ENCODE measurements at places on chromosomes 2 and 18. TPM values are rescaled to one million over a fixed set of nuclear protein-coding genes. Genes with fewer than 3 reads are reported as not detected.
A peak's percentile ranks its signal among the peaks of the same experiment; 100 is the strongest.

FLACC1 gene
- total RNA-seq = 0.98 TPM

DNA sequence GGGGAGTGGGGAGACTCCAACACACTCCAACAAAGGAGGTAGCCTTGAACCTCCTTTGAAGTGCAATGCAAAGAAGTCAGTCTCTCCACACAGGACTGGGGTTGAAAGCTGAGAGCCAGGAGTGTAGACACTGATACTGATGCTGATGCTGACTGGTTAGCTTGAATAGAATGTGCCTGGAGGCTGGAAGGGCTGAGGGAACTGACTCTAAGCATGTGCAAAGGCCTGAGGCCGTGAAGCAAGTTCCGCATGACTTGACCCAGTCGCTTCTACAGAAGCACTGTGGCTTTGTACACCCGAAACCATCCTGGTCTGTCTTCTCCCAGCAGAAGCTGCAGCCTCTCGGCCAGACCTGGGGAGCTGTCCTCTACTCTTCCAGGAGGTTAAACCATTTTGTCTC, 10.4 kb downstream of the FOXI3 start:
- H3K27ac ChIP-seq = no peak overlapping the region
- H3K27me3 ChIP-seq = peaks cover 28% of the 10 kb centered on the region
- H3K36me3 ChIP-seq = no peaks in the 10 kb centered on the region
- H3K4me3 ChIP-seq = no peak overlapping the region
- H3K4me1 ChIP-seq = no peaks in the 10 kb centered on the region
- DNase-seq = no peak

DNA sequence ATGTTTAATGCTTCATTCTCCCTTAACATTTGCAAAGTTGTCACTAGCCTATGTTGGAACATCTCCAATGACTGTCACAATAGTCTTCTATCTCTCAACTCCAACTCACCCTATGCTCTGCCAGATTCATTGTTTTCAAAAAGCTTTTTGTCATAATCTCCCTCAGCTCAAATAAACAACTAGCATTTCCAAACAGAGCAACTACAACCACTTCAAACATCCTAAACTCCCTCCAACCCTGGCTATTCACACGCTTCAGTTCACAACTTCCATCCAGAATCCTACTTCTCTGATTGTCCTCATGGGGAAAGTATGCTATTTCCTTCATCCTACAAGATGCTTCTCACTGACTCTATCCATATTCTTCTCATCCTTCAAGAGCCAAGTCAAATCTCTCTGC, 139.2 kb upstream of the VRK2 start:
- no peak for DNase-seq
- no peak overlapping the region for H3K4me3 ChIP-seq
- peaks cover 11% of the 10 kb centered on the region for H3K36me3 ChIP-seq
- H3K27me3 ChIP-seq = no peaks in the 10 kb centered on the region
- H3K4me1 ChIP-seq = peaks cover 24% of the 10 kb centered on the region
- H3K27ac ChIP-seq = peak overlapping the region; percentile 38

DNA sequence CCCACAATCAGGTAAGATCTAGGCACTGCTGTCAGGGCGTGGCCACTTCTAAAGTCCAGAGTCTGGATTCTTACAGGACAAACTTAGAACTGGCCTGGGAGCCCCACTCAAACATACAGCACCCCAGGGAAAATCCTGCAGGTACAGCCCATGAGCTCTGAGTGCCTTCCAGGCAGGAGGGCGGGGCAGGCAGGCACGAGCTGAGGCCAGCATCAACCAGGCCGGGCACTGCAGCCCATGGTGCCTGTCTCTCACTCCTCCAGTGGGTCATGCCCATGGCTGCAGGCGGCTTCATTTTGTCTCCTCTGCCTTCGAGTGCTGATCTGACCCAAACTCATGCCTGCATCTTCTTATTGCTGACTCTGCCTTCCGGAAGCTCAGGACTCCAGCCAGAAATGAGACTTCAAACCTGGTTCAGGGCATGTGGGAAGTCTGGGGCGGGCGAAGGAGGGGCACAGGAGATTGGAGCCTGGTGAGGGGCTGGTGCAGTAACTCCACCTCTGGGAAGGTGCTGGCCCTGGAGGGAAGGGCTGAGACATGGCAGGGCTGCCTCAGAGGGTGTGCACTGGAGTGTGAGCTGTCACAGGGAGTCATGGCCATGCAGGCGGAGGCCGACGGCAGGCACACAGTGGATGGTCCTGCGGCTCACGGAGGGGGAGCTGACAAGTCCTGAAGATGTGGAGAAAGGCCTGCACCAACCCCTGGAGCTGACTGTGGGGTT, 40.5 kb downstream of the HS6ST1 start:
- peaks cover 12% of the 10 kb centered on the region for H3K36me3 ChIP-seq
- DNase-seq = no peak
- no peak overlapping the region for H3K4me3 ChIP-seq
- H3K27me3 ChIP-seq = no peaks in the 10 kb centered on the region
- H3K4me1 ChIP-seq = peaks cover 11% of the 10 kb centered on the region

GRCh38 chr2:31235504-31235902, 1.6 kb downstream of the EHD3 start:
- peaks cover 19% of the 10 kb centered on the region for H3K27me3 ChIP-seq
- no peak overlapping the region for H3K27ac ChIP-seq
- no peak for DNase-seq
- H3K4me1 ChIP-seq = peaks cover 12% of the 10 kb centered on the region
- H3K36me3 ChIP-seq = no peaks in the 10 kb centered on the region

SH3RF3 gene
- total RNA-seq = 0.06 TPM

GRCh38 chr2:164810843-164811242, 30.8 kb downstream of the COBLL1 start:
- DNase-seq = no peak
- H3K4me1 ChIP-seq = no peaks in the 10 kb centered on the region
- no peak overlapping the region for H3K4me3 ChIP-seq
- no peaks in the 10 kb centered on the region for H3K36me3 ChIP-seq
- no peak overlapping the region for H3K27ac ChIP-seq

ZNF385B gene
- not detected for total RNA-seq

DNA sequence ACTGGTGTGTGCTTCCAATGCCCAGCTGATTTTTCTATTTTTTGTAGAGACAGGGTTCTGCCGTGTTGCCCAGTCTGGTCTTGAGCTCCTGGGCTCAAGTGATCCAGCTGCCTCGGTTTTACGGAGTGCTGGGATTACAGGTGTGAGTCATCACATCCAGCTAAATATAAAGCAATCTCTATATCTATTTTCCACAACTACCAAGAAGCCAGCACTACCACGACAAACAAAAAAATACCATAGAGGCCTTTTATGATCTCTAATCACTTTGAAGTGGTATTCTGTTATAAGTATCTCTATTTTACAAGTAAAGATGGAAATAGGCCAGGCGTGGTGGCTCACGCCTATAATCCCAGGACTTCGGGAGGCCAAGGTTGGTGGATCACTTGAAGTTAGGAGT, 34.7 kb downstream of the C2orf74 start:
- H3K27me3 ChIP-seq = no peaks in the 10 kb centered on the region
- peaks cover 29% of the 10 kb centered on the region for H3K36me3 ChIP-seq
- no peak overlapping the region for H3K4me3 ChIP-seq
- H3K27ac ChIP-seq = no peak overlapping the region
- peaks cover 10% of the 10 kb centered on the region for H3K4me1 ChIP-seq
- no peak for DNase-seq

DNA sequence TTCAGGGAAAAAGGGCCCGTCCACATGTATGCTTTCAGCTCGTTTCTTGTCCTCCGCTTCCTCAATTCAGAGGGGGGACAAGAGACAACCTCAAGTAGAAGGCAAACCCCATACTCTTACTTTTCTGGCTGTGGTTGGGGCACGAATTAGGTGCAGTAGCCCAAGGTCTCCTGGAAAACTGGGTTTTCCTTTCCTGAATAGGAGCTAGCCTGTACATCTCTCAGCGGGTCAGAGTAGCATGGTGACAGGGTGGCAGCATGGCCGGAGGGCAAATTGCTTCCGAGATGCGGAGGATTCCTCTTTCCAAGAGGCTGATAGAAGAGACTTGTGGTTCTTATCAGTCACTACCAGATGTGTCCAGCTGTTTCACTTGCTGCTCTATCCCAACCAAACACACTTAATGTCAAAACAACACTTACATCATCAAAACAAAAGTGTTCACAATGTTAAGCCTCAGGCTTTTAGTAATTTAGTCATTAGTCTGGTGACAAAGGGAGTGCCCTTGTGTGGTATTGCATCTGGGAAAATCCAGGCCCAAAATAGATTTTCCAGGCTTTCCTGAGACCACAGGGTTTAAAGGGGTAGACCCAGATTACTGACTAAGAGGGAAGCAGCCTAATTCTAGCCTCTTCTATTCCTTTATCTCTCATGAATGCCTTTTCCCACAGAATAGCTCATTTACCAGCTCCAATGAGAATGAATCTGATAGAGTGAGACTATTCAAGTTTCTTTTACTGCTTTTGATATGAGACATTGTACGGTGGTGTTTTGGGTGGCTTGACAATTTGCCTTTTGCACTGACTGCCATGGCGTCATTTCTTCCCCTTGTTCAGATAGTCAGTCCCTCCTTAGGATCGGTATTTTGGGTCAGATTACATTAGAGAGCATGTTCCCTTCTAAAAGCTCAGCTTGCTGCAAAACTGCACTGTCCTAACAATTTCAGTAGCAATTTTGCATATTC, 162.0 kb downstream of the LTBP1 start:
- peaks cover 10% of the 10 kb centered on the region for H3K27me3 ChIP-seq
- H3K4me1 ChIP-seq = no peaks in the 10 kb centered on the region
- H3K36me3 ChIP-seq = no peaks in the 10 kb centered on the region
- no peak overlapping the region for H3K4me3 ChIP-seq
- H3K27ac ChIP-seq = no peak overlapping the region
- no peak for DNase-seq

DNA sequence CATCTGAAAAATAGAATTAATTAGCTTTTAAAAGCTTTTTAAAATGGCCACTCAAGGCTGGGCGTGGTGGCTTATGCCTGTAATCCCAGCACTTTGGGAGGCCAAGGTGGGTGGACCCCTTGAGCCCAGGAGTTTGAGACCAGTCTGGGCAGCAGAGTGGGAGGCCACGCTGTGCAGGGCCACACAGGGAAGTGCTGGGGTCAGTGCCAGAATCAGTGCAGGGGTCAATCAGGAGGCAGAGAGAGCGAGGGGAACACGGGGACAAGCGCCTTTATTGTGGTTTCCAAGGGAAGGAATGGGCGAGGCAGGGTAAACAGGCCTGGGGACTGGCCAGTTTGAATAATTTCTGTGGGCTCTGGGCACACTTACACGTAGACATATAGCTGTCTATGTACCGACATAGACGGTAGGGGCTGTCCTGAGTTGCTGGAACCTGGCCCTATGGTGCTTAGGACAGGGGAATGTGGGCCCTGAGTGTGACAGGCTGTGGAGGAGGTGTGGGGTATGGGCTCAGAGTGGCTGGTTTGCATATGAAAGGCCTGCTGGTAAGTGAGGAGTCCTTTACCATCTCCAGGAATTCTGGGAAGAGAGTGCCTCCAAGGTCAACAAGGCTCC, 42.9 kb downstream of the DYSF start:
- no peak overlapping the region for H3K27ac ChIP-seq
- H3K4me3 ChIP-seq = no peak overlapping the region
- no peaks in the 10 kb centered on the region for H3K27me3 ChIP-seq

- no peaks in the 10 kb centered on the region for H3K27me3 ChIP-seq
- H3K27ac ChIP-seq = no peak overlapping the region
- peaks cover 32% of the 10 kb centered on the region for H3K36me3 ChIP-seq
Measured at GRCh38 chr2:46612675-46613074, 133.3 kb downstream of the TMEM247 start.

- H3K27ac ChIP-seq = no peak overlapping the region
- no peak for DNase-seq
- no peaks in the 10 kb centered on the region for H3K27me3 ChIP-seq
- no peak overlapping the region for H3K4me3 ChIP-seq
Measured at GRCh38 chr2:119983108-119983507, 29.8 kb upstream of the EPB41L5 start.

MC5R gene
- total RNA-seq = not detected

VAMP5 gene
- 88.4 TPM for total RNA-seq

DNA sequence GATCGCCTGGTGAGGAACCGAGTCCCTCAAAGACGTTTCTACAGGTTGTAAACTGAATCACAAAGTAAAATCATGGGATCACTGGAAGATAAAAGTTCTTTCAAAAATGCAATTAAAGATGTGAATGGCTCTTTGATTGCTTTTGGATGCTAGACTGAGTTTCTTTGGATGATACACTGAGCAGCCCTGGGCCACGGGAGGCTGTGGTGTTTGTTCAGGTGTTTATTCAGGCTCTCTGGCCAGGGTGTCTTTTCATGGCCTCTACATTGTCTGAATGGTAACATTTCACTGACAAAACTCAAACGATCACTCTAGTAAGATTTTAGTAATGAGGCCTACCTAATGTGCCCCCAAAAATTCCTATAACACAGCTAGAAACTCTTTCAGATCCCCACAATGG, 48.4 kb upstream of the SPATS2L start:
- H3K27me3 ChIP-seq = peaks cover 42% of the 10 kb centered on the region
- no peaks in the 10 kb centered on the region for H3K36me3 ChIP-seq
- H3K4me3 ChIP-seq = no peak overlapping the region

NOTO gene
- not detected for total RNA-seq

INHBB gene
- total RNA-seq = not detected

DNA sequence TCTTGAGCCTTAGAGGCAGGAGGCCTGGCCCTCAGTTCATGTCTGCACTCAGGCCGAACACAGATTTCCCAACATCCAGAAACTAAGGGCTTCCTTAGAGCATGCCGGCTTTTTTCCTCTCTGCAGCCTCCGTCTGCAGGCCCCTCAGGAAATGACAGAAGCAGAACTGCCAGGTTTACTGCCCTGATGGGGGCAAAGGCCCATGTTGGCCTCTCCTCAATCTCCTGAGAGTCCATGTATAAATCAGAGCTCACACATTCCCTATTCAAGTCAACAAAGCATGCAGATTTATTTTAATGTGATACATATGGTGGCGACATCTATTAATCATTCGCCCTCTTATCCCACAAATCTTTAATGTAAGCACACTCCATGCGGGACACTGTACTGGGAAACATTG, 475.6 kb upstream of the HS6ST1 start:
- H3K27me3 ChIP-seq = no peaks in the 10 kb centered on the region
- no peak overlapping the region for H3K4me3 ChIP-seq
- H3K27ac ChIP-seq = no peak overlapping the region
- H3K4me1 ChIP-seq = no peaks in the 10 kb centered on the region
- peak; percentile 1 for DNase-seq
- no peaks in the 10 kb centered on the region for H3K36me3 ChIP-seq

GRCh38 chr2:237408335-237409000, 5.5 kb downstream of the COL6A3 start:
- H3K27me3 ChIP-seq = no peaks in the 10 kb centered on the region
- H3K27ac ChIP-seq = no peak overlapping the region
- H3K36me3 ChIP-seq = no peaks in the 10 kb centered on the region
- H3K4me1 ChIP-seq = no peaks in the 10 kb centered on the region
- DNase-seq = no peak
- no peak overlapping the region for H3K4me3 ChIP-seq

Data from activated CD8-positive, alpha-beta memory T cell treated with anti-CD3 and anti-CD28 coated beads, Interleukin-2, amount 10 ng/mL, durations not matched to agents 7 days and 5 days (primary cell).